ENCODE measurements at places on chromosomes 6 and 20. TPM values are rescaled to one million over a fixed set of nuclear protein-coding genes. Genes with fewer than 3 reads are reported as not detected.

The LINC00237 gene
- polyA plus RNA-seq: not detected

The C6orf136 gene
- polyA plus RNA-seq: 17.6 TPM

The LGSN gene
- polyA plus RNA-seq: 1.6 TPM

The RRAGD gene
- 28.6 TPM for polyA plus RNA-seq

The OOEP gene
- 0.16 TPM for polyA plus RNA-seq

The MYB gene
- 4.3 TPM for polyA plus RNA-seq

The RIN2 gene
- 42.9 TPM for polyA plus RNA-seq

The TMEM74B gene
- polyA plus RNA-seq: 2.9 TPM

The ELOVL5 gene
- 81.0 TPM for polyA plus RNA-seq

The FAXC gene
- 4.3 TPM for polyA plus RNA-seq

The FRS3 gene
- 6.0 TPM for polyA plus RNA-seq

The CAGE1 gene
- polyA plus RNA-seq: 0.12 TPM

The ADGRB3 gene
- polyA plus RNA-seq: 3.2 TPM

The GSTA2 gene
- 0.27 TPM for polyA plus RNA-seq

Measured in renal pelvis (tissue), 12 donors.